Globus pallidus (tissue), 1 donor: ENCODE measurements at places on chromosomes 12 and 14.

- DNase-seq: no peak
Observed at GRCh38 chr14:68379510-68380328, 413.1 kb downstream of the ZFP36L1 start.

- no peak for DNase-seq
Observed at GRCh38 chr12:112524676-112525425, 106.1 kb downstream of the PTPN11 start.

- no peak for DNase-seq
Observed at GRCh38 chr12:92553389-92553788, 149.4 kb upstream of the PLEKHG7 start.

GRCh38 chr12:82688596-82688995 is 1.9 kb downstream of the TMTC2 start:
- DNase-seq: peak; percentile 58

GRCh38 chr14:104335611-104336010 is 197.2 kb downstream of the KIF26A start:
- DNase-seq: no peak

DNA sequence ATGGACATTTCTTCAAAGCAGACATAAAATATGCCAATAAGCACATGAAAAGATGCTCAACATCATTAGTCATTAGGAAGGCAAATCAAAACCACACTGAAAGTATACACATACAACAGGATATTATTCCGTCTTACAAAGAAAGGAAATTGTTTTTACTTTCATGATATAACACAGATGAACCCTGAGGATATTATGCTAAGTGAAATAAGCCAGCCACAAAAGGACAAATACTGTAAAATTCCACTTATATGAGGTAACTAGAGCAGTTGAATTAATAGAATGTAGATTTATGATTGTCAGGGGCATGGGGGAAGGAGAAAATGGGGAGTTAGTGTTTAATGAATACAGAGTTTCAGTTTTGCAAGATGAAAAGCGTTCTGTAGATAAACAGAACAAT is 4.2 kb downstream of the ACYP1 start:
- no peak for DNase-seq

- DNase-seq: no peak
Observed at GRCh38 chr14:77903221-77903620, 103.3 kb downstream of the ADCK1 start.

GRCh38 chr12:15767301-15767700 is 21.9 kb downstream of the EPS8 start:
- no peak for DNase-seq

DNA sequence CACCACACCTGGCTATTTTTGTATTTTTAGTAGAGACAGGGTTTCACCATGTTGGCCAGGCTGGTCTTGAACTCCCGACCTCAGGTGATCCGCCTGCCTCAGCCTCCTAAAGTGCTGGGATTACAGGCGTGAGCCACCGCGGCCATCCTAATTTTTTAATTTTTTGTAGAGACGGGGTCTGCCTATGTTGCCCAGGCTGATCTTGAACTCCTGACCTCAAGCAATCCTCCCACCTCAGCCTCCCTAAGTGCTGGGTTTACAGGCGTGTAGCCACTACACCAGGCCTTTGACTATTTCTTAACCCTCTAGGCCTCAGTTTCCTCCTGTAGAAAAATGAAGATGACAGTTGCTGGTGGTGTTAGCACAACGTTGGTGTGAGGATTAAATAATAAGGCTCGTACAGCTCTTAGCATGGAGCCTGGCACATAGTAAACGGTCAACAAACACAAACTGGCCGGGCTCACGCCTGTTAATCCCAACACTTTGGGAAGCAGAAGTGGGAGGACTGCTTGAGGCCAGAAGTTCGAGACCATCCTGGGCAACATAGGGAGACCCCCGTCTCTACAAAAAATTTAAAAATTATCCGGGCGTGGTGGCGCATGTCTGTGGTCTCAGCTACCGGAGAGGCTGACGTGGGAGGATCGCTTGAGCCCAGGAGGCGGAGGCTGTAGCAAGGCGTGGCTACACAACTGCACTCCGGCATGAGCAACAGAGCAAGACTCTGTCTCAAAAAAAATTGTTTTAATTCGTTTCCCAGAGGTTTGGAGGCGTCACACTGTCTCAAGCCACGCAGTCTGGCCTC is 979 bp downstream of the DDX54 start:
- no peak for DNase-seq

DNA sequence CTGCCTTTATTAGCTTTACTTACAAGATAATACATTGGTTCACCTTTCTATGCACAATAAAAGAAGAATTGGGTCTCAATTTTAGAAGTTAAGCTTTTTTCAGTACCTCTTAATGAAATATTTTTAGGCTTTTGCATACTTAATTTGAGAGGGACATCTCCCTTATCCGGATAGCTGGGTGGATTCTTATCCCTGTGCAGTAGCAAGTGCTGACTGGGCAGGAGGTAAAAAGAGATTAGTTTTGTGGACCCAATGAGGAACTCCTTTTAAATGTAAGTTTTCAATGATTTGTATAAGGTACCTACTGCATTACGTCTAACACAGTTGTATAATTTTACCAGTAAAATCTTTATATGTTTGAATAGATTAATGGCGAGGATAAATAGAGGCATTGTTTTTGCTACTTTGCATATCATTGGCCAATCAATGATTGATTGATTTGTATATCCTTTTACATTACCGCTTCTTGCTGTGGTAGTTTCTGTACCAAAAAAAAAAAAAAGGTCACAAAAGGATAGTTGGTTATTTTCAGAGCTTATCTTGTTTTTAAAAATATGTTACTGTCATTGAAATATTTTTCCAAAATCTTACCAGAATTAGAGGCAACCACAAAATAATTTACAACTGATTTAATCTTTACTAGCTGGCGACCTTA is 2.2 kb downstream of the CPSF6 start:
- DNase-seq: no peak
